ENCODE measurements at places on chromosomes 16 and 17.

DNA sequence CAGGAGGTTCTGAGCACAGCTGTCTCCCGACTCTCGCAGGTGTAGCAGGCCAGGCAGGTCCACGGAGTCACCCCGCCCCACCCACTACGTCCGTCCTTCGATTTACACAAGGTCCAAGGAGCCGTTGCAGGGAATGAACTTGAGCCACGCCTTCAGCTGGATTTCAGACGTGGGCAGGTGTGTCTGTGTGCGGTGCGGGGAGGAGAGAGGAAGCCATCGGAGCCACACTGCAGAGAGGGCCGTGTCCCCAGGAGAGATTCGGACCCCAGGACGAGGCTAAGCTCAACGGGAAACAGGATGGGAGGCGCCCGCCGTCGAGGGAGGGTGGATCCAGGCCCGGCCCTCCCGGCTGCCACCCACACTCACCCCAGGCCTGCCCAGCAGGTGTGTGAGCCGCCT is 50.3 kb downstream of the RPH3AL start:
- no peak for DNase-seq

GRCh38 chr17:68314916-68315535 is 23.7 kb downstream of the ARSG start:
- DNase-seq, result no peak

- no peak for DNase-seq
Observed at GRCh38 chr17:78991906-78992532, 12.3 kb upstream of the LGALS3BP start.

- peak; percentile 46 for DNase-seq
Observed at GRCh38 chr17:66661411-66662256, 173.3 kb upstream of the CACNG5 start.

GRCh38 chr17:44628243-44629188 is 27.8 kb upstream of the MEIOC start:
- DNase-seq, result peak; percentile 72
